Esophagus mucosa (tissue), 1 donor: ENCODE measurements at places on chromosomes 3 and 15. TPM values are rescaled to one million over a fixed set of nuclear protein-coding genes. Genes with fewer than 3 reads are reported as not detected.

DNA sequence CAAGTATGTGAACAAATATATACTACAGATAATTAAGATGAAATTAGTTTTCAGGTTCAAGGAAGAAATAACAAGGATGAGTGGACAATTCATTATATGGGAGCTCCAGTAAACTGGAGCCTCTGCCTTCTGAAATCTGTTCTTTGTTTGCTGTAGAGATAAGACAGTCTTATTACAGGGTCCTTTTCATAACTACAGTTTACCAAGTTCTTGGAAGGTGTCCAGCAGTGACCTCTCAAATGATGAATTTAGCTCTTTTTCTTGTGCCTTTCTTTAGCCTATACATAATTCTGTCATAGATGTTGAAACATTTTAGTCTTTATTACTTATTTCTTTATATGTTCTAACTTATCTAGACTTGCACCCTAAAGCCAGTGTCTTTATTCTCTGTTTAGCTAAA lies 89.7 kb upstream of the GBE1 start:
- no peak for ATAC-seq

DNA sequence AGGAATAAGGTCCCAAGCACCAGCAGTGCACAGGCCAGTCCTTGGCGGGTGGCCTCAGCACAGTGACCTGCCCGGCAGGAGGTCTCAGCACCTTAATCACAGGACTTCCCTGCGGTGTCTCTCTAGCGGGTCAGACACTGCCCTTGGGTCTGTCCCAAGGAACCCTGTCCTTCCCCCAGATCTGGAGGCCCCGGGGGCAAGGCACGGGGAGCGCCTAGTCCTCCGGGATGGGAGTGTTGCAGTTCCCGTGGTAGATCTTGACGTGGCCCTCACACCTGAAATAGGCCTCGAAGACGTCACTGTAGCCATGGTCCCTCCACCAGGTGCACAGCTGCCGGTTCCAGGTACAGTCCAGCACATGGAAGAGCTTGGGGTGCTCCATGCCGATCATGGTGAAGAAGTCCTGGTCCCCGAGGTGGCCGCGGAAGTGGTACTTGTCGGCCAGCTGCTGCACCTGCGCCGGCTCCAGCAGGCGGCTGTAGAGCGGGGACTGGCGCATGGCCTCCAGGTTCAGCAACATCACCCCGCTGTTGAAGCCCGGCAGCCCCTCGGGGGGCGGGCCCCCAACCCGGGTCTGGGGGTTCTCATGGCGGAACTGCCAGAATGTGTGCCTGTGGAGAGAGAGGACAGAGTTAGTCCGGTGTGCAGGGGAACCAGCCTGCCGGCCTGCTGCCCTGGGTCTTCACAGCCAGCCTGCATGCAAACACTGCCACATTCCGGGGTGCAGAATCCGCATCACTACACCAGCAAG lies 201.3 kb downstream of the XXYLT1 start:
- no peak for ATAC-seq

DNA sequence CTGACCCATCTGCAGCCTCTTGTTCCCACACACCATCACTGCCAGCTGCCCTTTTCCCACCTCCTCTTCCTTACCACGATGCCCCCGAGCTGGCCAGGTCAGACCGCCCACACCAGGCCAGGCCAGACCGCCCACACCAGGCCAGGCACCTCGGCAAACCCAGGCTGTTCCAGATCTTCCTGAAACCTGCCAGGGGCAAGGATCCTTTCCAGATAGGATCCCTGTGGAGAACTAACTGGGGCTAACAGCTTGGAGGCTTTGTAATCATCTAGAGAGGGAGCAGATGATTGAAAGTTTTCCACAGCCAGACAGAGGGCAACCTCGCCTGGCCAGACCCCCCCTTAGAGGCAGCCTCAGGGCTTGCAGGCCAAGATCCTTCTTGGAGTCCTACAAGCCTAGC lies 287.3 kb upstream of the TLE3 start:
- ATAC-seq, result no peak

DNA sequence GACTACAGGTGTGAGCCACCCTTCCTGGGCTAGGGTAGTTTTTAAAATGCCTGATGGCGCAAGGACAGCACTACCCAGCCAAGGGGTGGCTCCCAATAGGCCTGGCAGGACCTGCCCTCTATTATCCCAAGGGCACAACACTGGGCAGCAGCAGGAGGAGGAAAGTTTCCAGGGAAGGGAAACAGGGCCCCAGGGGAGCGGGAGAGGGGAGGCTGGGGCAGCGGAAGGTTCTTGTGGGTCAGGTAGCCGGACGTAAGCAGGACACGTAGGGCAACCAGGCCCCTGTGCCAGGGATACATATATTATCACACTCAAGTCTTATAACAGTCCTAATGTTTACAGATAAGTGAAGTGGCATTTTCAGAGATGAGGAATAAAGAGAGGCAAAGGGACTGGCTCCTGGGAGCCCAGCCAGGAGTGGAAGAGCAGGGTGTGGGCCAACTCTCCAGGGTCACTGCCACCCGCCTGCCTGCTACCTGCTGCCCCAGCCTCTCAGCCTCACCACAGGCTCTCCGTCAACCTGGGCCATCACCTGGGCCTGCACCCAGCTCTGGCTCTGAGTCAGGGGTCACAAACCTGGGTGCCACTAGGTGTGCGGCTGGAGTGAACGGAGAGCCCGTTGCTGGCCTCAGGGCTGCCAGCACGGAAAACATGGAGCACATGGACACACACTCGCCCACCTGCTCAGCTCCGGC lies 73.2 kb upstream of the SNRPA1 start:
- no peak for ATAC-seq

Gene ZNF620
- total RNA-seq, result 0.56 TPM

- peak; percentile 16 for ATAC-seq
These were observed 1.3 kb downstream of the BNIP2 start for GRCh38 chr15:59687836-59688235.

Gene DAPK2
- 9.6 TPM for total RNA-seq

DNA sequence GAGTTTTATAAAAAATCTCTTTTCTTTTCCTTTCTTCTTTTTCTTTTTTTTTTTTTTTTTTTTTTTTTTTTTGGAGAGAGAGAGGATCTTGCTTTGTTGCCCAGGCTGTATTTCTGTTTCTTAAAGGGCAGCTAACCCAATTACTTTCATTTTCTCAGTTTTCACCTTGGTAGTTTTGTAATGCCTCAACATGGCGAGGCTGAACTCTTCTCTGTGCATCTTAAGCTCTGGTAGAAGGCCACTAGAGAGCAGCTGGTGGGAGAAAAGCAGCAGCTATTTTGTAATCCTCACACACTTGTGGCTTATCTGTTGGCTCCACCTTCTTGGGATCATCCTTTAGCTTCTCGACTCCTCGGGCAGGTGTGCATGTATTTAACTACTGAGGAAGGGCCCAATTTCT lies 152.2 kb upstream of the MEIS2 start:
- ATAC-seq, result no peak

Gene DCBLD2
- 6.7 TPM for total RNA-seq

DNA sequence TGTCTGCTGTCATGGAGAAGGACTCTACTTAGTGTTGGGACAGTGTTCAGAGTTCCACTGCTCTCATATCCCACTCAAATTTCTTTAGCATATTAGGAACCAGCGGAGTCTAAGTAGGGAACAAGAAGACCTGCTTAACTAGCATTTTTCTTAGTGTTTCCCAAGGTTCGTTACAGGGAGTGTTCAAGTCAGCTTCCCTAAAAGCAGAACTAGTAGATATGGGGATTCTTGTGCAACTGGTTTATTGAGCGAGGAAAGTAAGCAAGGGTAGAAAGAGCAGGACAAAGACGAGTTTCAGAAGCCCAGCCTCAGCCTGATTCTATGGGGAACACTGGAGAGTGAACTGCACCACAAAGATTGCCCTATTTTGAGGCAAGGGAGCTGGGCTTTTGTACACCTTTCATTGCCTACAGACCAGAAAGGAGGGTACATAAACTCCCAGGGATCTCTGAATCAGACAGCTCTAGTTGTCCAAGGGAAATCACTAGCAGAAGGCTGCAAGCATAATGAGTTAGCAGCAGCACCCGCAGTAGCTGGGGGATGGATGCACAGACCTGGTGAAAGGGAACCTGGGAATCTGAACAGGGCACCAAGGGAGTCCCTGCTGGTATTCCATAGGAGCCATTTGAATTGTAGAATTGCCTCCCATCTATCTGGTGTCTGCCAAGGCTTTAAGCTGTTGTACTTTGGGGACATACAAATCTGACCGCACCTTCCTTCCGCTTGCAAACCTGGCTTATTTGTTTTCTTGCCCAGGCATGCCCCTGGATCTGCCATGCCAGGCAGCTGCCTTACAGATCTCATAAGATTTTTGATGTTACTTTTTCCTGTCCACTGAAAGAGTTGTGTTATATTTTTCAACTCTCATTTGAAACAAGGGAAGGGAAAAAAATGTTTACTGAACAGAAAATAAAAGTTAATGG lies 15.1 kb downstream of the CMTM7 start:
- ATAC-seq, result peak; percentile 82

- ATAC-seq, result no peak
These were observed 69.7 kb downstream of the KLHL25 start for GRCh38 chr15:85725019-85725418.

DNA sequence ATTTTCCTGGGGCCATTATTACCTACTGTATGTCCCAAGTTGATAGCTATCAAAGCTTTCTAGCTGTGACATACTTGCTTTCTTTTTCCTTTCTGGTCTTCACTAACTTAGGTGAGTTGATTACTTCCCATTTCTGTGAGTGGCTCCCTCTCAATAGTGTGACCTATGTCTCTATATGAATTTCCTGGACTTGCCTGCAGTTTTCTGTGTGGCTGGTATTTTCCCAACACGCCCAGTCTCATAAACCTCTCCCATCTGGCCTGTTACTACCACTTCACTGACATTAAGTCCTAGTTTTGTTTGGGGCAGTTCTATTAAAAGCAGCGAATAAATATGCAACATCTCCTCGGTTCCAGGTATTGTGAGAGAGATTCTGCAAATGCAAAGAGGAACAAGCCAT lies 671.2 kb downstream of the SI start:
- no peak for ATAC-seq

- ATAC-seq, result no peak
These were observed 296.0 kb upstream of the COL8A1 start for GRCh38 chr3:99342383-99342782.

Gene MCF2L2
- 0.72 TPM for total RNA-seq

DNA sequence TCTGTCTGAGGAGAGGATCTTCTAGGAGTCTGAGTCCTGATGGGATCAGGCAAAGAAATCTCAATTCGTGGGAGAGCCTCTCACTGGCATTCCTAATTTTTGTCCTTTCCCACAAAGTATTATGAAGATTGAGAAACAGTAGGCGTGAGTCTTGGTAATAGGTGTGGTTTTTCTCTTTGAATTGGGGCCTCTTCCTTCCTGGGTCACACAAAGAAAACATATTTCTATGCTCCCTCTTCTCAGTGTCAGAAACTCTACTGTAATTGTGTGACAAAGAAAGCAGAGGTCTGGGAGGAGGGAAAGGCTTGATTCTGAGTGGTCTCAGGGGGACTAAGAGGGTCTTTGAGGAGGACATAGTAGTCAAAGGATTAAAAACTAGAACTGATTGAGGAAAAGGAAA lies 6.0 kb downstream of the GABRR3 start:
- no peak for ATAC-seq

Gene MORC1
- total RNA-seq, result not detected

GRCh38 chr3:116905794-116906193 lies 196.2 kb downstream of the TUSC7 start:
- ATAC-seq, result no peak

GRCh38 chr3:49131040-49131439 lies 1.8 kb downstream of the LAMB2 start:
- ATAC-seq, result no peak

Gene C2CD4A
- total RNA-seq, result 0.44 TPM

Gene ISG20
- 14.1 TPM for total RNA-seq

Gene CPNE4
- total RNA-seq, result 0.04 TPM

GRCh38 chr3:130514681-130515080 lies 2.3 kb upstream of the COL6A6 start:
- no peak for ATAC-seq

DNA sequence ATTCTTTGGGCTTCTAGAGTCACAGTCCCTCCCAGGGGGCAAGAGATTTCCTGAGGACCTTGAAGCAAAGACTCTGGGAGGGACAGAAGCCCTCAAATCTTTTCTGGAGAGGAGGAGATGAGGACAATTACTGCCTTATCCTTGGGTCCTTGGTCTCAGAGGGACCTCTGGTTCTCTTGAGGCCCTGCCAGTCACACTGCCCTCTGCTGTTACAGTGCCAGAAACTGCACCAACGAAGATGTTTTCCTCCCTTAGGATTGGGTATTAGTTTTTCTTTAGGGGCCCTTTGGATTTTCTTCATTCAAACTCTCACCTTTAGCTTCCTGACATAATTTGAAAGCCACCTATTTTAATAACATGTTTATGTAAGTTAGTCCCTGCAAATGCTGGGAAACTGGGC lies 58.2 kb upstream of the SCN5A start:
- ATAC-seq, result no peak

Gene EPHA6
- 1.1 TPM for total RNA-seq

Gene NMNAT3
- 5.4 TPM for total RNA-seq

Gene REC114
- not detected for total RNA-seq

Gene FETUB
- not detected for total RNA-seq
